ENCODE measurements at places on chromosomes 2 and 18.

DNA sequence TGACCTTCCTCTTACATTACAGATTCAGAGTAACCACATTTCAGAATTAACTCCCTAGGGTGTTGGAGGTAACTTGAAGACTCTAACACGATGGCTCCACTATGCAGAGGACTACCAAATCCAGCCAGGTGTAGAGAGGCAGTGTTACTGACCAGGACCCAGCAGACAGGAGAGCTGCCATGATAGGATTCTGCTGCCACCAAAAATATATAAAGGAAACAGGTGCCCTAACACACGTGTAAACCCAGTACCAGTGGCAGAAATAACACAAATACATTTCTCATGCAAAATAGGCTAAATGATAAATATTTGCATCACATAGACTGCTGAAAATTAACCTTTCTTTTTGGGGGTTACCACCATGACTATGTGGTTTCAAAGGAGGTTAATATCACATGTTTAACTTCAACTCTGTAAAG lies 7.0 kb downstream of the ZBTB14 start:
- no peak for DNase-seq

DNA sequence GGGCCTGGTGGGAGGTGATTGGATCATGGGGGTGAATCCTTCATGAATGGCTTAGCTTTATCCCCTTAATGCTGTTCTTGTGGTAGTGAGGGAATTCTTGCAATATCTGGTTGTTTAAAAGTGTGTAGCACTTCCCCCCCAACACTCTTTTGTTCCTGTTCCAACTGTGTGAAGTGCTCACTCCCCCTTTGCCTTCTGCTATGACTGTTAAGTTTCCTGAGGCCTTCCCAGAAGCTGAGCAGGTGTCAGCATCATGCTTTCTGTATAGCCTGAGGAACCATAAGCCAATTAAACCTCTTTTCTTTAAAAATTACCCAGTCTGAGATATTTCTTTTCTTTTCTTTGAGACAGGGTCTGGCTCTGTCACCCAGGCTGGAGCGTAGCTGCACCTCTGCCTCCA lies 139.4 kb downstream of the RNF152 start:
- DNase-seq = no peak

- DNase-seq = no peak
These were observed 87.5 kb upstream of the ALKAL2 start for GRCh38 chr2:375270-375955.

DNA sequence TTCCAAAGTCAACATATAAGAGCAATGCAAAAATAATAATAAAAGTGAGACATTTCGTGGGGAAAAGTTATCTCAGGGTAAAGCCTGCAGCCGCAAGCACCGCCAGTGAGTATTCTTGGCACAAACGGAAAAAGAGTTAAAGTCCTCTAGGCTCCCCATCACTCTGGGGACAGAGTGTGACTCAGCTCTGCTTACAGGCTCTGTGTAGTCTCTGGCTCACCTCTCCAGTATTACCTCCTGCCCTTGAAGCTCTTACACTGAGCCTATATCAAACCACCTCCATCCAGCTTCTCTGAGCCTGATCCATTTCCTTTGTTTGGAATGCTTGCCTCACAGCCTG lies 55.5 kb downstream of the MTHFD2 start:
- no peak for DNase-seq

- DNase-seq = no peak
These were observed 33.8 kb downstream of the TRIP12 start for GRCh38 chr2:229888031-229888430.

DNA sequence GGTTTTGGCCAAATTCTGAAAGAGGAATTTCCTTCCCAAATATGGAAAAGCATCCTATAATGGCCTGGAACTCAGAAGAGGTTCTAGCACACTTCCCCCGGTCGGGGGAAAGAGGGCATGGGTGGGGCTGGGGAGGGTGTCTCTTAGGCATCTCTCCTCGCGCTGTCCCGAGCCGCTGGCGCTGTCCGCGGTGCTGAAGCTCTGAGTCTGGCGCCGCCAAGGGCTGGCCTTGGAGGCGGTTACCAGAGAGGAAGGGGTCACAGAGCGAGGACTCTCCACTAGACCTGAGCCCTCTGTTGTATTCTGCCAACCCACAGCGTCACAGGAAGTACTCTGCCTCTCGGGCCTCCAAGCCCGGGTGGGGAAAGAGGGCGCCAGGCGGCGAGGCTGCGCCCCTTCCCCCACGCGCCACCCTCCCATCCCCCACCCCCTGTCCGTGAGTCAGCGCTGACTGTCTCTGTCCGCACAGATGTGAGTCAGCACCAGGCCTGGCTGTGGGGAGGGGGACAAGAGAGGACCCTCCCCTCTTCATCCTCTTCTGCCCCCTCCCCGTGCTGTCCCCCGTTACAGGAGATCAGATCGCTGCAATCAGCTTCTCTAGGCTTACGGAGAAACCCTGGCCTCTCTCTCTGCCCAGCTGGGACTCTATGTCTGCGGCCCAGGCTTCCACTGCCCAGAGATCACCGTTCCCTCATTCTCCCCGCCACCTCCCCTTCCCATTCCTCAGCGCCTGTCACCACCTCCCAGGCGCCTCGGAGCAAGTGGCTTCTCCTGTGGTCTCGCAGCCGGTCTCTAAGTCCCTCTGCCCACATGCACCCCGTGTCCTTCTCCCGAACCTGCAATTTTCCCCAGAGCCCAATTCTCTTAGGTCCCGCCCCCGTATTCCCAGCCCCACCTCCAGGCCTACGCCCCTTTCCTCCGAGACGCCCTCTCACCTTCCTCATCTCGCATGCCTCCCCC lies 779 bp downstream of the PTPRN start:
- peak; percentile 75 for DNase-seq

DNA sequence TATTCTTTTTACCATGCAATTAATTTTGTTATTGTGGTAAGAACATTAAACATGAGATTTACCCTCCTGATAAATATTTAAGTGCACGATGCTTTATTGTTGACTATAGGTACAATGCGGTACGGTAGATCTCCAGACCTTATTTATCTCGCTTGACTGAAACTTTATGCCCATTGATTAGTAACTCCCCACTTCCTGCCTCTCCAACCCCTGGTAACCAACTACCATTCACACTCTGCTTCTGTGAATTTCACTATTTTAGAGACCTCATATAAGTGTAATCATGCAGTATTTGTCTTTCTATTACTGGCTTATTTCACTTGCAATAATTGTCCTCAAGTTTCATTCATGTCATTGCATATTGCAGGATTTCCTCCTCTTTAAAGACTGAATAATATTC lies 195.7 kb upstream of the ID2 start:
- DNase-seq = no peak

DNA sequence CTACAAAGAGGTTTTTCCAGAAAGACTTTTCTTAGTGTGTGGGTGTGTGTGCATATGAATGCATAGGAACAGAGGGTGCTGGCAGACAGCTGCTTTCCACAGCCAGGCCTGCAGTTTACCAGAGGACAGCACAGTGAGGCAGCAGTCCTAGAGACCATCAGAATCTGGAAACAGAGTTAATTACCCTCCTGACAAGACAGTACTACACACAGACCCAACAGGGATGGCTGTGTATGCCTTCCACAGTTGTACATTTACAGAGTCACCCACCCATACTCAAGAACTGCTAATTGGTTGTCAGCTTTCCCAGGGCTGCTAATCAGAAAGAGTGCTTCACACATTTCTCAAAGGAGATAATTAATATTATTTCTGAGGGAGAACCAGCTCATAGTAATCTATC lies 104.7 kb downstream of the FEZ2 start:
- no peak for DNase-seq

GRCh38 chr18:8361941-8362471 lies 247.2 kb upstream of the RAB12 start:
- DNase-seq = no peak

DNA sequence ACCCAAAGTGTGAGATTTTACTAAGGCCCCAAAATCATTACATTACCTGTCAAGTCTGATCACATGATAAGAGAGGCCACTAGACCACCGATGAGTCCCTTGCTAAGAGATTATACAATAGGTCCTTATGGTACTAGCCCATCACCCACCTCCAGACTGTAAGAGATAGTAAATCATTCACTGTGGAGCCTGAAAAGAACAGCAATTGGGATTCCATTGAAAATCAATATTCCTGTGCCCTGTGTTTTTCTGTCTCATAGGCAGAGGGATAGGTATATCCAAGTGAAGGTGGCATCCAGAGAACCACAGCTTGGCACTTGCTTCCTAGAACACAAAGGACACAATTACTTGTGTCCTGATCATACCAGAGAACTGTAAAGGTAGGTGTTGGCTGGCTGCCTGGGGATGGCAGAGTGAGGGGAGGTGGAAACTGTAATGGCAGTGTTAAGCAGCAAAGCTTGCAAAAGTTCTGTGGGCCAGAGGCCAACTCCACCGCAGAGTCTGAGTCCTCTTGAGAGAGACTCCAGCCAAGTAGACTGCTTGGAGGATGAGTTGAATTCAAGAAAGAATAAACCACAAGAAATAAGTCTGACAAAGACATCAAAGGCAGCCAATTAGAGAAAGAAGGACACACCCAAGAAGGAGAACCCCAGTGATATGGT lies 102.0 kb upstream of the PIEZO2 start:
- no peak for DNase-seq

- DNase-seq = no peak
These were observed 53.8 kb upstream of the STK17B start for GRCh38 chr2:196225213-196225612.

DNA sequence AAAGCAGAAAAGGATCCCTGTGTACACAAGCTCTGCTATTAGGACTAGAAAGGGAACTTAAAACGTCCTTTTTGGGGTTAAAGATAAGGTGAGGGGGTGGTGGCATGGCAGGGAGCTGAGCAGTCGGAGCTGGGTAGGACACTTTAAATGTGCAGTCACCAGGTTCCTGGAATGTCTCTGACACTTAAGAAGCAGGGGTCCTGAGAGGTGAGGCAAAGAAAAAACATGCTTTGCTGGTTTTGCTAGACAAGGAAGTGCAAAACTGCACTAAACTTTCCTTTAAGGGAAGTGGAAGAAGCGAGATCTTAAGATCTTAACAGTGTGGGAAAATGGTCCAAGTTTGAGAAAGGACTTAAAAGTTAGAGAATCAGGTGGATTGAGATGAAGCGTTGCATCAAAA lies 99.5 kb upstream of the MAP3K20 start:
- no peak for DNase-seq

DNA sequence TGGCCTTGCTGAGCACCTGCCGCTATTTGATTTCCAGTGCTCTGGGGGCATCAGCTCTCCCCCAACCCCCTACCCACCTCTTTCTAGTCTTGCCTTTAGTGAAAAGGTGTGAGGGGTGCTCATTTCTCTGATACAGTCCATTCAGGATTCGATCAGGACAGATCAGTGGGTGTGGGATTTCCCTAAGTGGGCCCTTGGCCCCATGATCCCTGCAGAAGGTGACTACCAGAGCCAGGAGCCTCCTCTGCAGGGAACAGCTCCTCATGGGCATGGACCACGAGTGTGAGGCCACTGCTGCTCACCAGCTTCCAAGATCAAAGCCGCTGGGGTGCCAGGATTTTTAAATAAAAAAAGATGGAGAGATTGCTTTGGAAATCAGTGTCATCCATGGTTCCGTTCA lies 835.2 kb upstream of the ID2 start:
- DNase-seq = no peak

- DNase-seq = no peak
These were observed 41.2 kb downstream of the CHRNA1 start for GRCh38 chr2:174722942-174723592.

GRCh38 chr18:56575819-56576663 lies 62.4 kb downstream of the TXNL1 start:
- no peak for DNase-seq

GRCh38 chr2:9644603-9645002 lies 13.8 kb upstream of the YWHAQ start:
- DNase-seq = no peak

DNA sequence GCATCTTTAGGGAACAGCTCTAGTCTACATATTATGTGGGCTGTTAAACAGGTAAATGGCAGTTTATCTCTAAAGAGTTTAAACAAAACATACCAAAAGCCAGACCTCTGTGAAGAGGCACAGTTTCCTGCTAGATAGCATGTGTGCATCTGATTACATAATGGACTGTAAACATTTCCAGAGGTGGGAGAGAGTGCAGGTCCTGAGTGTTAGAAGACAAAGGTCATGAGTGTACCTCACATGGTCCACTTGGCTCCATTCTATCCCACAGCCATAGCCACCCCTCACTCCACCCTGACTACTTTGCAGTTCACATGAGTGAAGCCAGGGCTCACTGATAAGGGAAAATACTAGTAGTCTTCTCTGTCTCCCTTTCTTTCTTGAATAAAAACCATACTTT lies 233.4 kb downstream of the MTX2 start:
- DNase-seq = no peak

DNA sequence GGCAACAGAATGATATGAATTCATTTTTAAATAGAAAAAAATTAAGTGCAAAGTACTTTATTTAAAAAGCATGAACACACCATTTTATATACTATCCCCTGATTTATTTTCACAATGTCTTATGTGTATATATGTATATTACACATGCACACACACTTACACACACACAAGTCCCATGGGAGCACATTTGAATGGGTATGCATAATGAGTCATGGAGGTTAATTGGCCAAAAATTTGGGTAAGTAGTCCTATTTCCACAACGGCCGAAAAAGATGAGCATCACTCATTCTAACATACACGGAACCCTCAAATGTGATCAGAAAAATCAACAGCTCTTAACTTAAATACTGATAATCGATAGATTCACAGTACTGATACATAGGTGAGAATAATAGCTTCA lies 97.4 kb upstream of the NABP1 start:
- DNase-seq = no peak

GRCh38 chr18:63247926-63248325 lies 71.6 kb downstream of the BCL2 start:
- no peak for DNase-seq

GRCh38 chr2:12169721-12170120 lies 423.3 kb downstream of the LPIN1 start:
- peak; percentile 77 for DNase-seq

GRCh38 chr2:168603439-168603961 lies 147.4 kb downstream of the CERS6 start:
- no peak for DNase-seq

DNA sequence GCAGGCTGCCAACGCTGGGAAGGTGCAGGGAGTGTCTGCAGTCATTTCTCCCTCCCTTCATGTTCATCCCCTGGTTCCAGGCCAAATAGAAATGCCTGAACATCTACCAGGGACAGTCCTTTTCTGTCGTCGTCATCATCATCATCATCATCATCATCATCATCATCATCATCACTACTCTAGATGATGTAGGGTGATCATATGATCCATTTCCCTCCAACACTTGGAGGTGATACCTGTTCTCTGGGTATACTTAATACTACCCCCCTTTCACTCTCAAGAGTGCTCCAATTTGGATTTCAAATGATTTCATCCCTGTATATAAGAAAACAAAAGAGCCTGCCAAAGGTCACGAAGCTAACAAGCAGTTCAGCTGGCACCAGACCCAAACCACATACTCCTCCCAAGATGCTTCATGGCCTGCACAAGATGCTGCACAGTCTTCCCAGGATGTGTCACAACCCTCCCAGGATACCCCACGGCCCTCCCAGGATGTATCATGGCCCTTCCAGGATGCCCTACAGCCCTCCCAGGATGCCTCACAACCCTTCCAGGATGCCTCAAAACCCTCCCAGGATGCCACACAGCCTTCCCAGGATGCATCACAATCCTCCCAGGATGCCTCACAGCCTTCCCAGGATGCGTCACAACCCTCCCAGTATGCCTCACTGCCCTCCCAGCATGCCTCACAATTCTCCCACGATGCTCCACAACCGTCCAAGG lies 257.9 kb downstream of the DYSF start:
- no peak for DNase-seq
